ENCODE measurements at places on chromosomes 11 and 22.

DNA sequence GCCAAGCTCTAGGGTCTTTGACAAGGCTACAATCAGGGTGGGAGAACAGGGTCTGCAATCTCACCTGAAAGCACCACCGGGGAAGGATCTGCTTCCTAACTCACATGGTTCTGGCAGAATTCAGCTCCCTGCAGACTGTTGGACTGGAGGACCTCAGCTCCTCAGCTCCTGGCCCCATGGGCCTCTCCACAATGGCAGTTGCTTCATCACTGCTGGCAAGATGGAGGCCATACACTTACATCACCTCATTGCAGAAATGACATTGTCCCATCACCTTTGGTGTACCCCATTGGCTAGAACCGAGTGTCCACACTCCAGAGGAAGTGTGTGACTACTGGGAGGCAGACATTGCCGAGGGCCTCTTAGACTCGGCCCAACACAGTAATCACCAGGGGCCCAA lies 20.9 kb upstream of the MPPED1 start:
- no peak for DNase-seq

GRCh38 chr11:92324890-92325289 lies 100.3 kb downstream of the FAT3 start:
- DNase-seq: no peak

DNA sequence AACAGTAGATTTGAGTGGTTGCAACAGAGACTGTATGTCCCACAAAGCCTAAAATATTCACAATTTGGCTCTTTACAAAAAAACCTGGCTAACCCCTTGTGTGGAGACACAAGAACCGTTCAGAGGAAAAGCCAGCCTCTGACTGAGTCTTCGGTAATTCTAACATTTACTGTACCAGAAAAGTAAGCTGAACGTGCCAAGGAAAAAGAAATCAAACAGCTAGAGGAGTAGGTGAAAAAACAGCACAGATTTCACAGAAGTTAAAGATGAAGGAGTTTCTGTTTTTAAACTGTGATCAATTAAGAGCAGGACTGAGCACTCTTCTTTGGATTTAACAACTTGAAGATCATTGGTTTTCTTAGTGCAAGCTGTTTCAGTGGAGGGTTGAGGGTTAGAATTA lies 424.7 kb upstream of the KIRREL3 start:
- DNase-seq: no peak

GRCh38 chr11:134609361-134610115 lies 197.5 kb upstream of the B3GAT1 start:
- DNase-seq: no peak

DNA sequence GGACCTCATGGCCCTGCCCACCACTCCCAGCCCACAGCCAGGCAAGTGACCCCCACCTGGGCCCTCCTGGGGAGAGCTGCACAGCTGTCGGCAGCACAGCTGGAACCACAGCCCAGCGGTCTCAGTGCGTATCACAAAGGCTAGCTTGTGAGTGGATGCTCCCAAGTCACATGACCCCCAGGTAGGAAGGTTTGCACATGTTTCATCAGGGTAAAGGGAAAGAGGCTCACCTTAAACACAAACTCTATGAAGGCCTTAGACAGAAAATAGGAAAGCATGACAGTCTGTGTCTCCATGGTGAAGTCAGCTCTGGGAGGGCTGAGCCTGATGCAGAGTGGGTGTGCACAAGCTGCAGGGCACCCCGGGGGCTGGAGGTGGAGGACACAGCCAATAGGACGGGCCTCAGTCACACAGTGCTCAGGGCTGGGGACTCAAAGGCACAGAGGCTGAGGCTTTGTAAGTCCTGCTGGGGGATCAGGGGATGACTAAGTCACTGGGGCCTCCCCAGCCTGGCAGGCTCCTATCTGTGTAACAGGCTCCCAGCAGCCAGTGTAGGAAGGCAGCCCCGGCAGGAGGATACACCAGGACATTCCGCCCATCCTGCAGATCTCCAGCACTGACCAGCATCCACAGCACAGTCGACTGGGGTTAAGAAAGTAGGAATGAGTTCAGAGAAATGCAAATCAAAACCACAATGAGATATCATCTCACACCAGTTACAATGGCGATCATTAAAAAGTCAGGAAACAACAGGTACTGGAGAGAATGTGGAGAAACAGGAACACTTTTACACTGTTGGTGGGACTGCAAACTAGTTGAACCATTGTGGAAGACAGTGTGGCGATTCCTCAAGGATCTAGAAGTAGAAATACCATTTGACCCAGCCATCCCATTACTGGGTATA lies 22.0 kb downstream of the CELSR1 start:
- no peak for DNase-seq

DNA sequence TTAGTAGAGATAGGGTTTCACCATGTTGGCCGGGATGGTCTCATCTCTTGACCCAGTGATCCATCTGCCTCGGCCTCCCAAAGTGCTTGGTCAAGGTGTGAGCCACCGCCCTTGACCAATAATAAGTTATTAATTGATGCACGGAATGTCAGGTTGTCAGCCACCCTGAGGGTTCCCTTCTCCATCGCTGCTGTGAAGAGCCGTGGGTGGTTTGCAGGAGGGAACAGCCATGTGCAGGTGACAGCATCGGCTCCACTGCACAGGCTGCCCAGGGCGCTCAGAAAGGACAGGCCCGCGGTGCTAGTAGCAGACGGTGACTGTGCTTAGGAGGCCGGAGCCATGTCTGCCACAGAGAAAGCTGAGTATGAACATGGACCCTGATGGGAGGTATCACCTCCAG lies 814.0 kb downstream of the BRD1 start:
- DNase-seq: no peak

DNA sequence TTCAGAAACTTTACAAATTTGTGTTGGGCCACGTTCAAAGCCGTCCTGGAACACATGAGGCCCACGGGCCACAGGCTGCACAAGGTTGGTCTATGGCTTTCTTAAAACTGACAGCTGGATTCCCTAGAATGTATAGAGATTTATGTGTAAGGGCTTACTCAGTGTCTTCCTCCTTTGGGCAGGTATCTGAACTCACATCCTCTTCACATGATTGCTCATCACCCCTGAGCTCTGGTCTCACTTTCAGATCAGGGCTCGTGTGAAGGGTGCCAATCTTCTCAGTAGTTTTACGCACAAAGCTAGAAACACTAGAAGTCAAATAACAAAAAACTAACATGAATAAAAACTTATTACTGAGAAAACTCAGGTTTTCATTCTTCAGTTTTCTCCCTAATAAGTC lies 27.1 kb downstream of the HPS5 start:
- DNase-seq: peak; percentile 18

GRCh38 chr22:30485362-30485988 lies 13.7 kb upstream of the SEC14L3 start:
- peak; percentile 83 for DNase-seq

DNA sequence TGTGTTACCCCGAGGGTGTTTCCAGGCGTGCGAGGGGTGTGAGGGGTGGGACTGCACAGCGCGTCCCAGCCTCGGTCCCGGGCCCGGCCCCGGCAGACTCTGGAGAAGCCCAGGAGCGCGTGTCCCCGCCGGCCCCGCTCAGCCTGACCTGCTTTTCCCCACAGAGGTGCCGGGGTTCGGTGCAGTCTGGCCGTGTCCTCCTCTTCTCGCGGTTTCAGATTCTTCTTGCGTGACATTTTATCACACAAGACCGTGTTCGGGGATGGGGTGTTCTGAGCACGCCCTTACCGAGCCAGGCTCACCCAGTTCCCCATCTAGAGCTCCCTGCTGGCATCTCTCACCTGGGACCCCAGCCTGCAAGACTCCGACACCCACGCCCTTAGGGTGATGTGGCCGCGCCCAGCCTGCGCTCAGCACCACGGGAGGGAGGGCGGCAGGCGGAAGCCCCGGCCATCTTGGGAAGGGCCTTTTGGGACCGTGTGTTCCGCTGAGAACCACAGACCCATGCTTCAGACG lies 775.6 kb downstream of the BRD1 start:
- DNase-seq: peak; percentile 43

- no peak for DNase-seq
These were observed 34.8 kb downstream of the IRAG1 start for GRCh38 chr11:10658621-10659338.

DNA sequence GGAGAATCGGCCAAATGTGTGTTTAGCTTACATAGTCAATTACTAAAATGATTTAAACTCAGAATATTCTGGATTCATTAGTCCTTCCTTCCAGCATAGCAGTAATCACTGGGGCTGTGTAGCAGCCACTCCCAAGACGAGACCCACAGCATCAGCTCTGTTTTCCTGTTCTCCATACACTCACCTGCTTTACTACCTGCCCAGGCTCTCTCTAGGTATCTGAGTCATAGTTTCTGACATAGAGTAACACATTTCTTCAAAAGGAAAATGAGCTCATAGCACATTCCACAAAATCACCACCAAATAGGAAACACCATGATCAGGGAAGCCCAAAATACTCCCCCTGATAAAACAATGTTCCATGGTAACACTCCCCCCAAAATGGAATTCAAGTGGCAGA lies 22.9 kb downstream of the MORC2 start:
- no peak for DNase-seq

DNA sequence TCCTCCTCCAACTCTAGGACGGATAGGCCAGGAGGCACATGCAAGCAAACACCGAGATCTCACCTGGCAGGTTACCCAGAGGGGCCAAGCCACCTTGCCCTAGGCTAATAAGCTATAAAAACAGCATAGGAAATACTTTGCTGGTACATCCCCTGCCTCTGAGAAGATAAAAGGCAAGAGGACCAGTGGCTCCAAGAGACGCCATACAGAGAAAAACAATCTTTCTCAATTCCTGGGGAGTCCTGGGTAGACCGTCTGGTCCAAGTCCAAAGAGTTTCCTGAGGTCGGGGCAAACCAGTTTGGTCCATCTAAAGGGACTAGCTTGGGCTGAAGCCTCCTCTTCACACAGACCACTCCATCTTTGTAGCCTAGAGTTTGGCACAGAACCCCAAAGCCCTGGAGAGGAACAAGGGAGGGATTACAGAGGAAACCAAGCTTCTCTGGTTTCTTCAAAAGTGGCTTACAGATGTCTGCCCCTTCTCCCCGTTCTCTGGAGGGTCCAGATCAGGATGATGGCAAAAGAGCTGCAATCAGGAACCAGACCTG lies 40.4 kb downstream of the NUMA1 start:
- DNase-seq: no peak

GRCh38 chr11:122661182-122661945 lies 5.8 kb downstream of the UBASH3B start:
- DNase-seq: no peak

- DNase-seq: no peak
These were observed 14.3 kb downstream of the TPCN2 start for GRCh38 chr11:69062873-69063651.

DNA sequence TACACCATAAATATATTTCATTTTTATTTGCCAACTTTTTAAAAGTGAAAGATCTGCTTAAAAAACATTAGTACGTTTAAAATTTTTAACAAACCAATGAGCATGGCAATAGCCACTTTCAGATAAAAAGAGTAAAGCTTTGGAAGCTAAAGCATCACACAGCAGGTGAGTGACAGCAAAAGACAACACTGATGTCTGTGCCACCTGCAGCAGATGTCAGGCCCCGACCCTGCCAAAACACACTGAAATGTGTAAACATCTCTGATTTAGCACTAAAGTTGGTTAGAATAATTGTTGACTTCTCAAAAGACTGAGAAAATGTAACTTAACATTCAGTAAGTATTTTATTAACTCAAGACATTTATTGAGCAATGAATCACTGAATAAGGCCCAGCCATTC lies 232.9 kb downstream of the DLG2 start:
- DNase-seq: no peak

- peak; percentile 7 for DNase-seq
These were observed 42.0 kb downstream of the MS4A2 start for GRCh38 chr11:60130496-60130895.

DNA sequence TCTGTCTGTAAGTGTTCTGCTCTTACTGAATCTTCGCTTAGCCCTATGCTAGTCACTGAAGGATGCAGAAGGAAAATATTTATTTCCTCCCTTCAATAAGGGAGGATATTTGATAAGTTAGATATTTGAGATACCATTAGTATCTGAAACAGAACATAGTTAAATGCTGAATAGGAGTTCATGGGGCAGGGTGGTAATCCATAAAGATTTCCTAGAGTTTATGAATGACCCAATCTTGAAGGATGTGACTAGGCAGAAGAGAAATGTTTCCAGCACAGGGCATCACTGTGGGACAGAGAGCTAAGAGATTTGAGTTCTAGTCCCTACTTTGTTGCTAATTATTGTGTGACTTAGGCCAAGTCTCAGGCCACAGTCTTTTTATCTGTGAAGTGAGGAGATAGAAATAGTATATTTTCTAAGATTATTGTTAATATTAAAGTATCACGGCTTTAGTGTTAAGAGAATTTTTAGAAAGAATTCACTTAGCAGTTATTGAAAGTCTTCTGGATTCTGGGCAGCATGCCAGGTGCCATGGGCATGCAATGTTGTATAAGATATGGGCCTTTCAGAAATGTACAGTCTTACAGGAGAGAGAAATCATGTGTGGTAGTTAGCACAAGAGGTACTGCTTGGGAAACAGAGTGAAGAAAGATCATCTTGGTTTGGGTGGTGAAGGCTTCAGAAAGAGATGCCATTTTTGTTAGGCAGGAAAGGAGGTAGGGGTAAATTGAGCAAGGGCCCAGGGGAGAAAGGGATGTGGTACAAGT lies 24.0 kb downstream of the SWAP70 start:
- DNase-seq: no peak

DNA sequence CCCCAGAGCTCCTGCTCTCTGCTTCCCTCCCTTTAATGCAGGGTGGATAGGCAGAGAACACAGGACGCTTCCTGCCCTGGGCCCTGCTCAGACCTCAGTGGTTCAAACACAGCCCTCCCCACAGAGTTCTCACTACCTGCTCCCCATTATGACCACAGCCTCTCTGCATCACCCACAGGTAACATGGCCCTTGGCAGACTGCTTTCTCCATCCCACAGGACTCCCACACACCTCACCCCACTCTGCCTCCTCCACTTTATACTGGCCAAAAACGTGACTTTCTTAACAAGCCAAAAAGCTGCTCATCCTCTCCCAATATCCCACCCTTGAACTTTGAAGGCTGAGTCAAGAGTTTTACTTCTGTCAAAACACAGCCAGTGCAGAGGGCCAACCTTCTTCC lies 33.8 kb downstream of the BUD13 start:
- DNase-seq: no peak

- peak; percentile 0 for DNase-seq
These were observed 14.2 kb upstream of the GNB1L start for GRCh38 chr22:19868773-19869471.

- no peak for DNase-seq
These were observed 4.2 kb downstream of the C11orf91 start for GRCh38 chr11:33696411-33696810.

GRCh38 chr22:49574205-49574880 lies 253.3 kb downstream of the BRD1 start:
- DNase-seq: no peak

GRCh38 chr22:18154821-18155390 lies 4.9 kb downstream of the USP18 start:
- no peak for DNase-seq

- no peak for DNase-seq
These were observed 6.5 kb downstream of the TENM4 start for GRCh38 chr11:79434283-79434682.

All from activated CD4-positive, alpha-beta T cell treated with anti-CD3 and anti-CD28 coated beads for 48 hours (primary cell).